SK-N-DZ (cell line): ENCODE measurements at places on chromosomes 2 and 18.
A peak's percentile ranks its signal among the peaks of the same experiment; 100 is the strongest.

DNA sequence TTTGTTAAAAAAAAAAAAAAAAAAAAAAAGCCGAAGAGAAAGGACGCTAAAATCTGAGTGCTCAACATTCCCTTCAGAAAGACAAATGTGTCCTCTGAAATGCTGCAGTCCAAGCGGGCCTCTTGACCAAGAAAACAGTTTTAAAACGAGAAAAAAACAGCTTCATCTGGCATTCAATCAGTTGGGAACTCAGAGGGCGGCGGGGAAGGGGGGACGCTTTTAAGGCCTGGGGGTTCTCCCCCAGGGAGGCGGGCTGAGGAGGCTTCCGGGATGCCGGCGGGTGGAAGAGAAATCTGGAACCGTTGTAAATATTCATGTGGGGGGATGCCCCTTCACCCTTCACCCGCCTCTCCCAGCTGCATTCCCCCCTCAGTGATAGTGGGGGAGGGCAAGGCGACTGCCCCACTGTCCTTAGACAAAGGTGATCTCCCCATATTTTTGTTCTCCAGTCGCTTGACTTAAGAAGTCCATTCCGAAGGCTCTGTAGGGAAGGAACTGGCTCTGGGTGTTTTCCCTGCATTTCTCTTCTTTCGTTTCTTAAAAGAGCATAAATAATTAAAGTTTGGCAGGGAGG, 3.3 kb upstream of the HOXD11 start:
- DNase-seq, result no peak

GRCh38 chr2:152385650-152386049, 50.7 kb downstream of the FMNL2 start:
- no peak for DNase-seq

GRCh38 chr2:161139098-161139987, 20.9 kb upstream of the TANK start:
- DNase-seq, result no peak

DNA sequence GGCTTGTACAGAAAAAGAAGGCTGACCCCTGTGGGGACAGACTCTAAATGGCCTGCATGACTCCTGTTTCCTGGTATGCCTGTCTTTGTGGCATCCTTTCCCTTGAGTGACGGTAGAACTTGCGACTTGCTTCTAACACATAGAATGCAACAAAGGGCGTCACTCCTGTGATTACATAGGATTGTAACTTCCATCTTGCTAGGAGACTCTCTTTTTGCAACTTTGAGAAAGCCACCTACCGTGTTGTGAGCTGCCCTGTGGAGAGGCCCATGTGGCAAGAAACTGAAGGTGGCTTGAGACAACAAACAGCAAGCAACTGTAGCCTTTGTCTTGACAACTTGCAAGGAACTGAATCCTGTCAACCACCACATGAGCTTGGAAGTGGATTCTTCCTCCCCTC, 46.5 kb downstream of the THNSL2 start:
- DNase-seq, result no peak

DNA sequence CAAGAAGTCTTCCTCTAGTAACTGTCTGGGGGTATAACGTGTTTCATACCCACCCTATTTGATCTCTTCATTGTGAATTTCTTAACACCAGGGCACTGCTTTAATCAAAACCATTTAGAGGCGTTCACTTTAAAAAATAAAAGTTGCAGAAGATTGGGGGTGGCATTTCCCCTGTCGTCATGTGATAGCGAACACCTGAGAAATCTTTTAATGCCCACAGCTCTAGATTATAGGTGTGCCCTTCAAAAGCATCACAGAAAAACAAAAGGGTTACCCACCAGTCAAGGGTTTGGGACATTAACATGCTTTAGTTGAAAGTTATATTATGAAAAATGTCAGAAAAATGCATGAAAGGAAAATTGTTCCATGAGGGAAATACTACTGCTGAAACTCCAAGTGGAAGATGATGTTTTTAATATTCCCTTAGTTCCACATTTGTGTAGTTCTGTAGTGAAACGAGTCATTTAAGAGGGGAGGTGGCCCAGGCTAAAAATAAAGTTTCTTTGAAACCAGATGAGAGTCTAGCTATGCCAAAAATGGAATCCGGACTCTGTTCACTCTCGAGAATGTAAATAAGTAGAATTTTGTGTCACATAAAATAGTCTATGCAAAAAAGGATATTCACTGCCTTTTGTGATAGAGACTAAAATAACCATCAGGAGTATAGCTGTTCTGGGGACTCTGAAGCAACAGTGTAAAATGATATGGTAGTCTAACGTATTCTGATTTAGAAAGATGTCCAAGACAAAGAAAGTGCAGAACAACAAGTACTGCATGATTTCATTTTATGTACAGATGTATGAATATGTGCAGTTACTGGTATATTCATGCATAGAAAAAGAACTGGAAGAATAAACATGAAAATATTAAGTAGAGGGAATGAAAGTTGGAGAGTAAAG, 95.3 kb downstream of the TMEM247 start:
- no peak for DNase-seq

- peak; percentile 53 for DNase-seq
Observed at GRCh38 chr2:144452169-144452988, 67.5 kb downstream of the ZEB2 start.

DNA sequence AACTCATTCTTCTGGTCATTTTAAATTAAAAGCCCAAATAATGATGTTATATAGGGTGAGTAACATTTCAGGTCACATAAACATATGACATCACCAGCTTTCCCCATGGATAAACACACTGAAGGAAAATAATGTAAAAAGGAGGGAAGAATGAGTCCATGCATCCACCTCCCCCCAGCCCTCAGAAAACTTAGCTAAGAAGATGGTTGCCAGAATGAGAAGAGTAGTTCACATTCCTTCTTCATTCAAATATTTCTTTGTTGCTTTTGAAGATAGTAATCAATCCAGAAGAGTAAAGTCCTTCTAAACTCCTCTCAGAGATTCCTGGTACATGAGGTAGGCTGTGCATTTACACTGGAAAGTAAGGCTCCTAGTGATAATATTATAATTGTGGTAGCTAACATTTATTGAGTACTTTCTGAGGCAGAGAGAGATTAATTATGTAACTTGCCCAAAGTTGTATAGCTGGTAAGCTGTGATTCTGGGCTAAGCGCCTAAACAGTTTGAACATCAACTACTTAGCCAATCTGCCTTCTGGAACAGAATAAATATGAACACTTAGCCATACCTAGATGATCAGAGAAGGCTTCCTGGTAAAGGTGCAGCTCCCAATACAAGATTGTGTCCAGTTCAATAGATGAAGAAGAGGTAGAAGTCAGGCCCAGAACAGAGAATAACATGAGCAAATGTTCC, 256.7 kb upstream of the FN1 start:
- no peak for DNase-seq

GRCh38 chr2:154794406-154794805, 95.9 kb downstream of the KCNJ3 start:
- DNase-seq, result no peak

- DNase-seq, result no peak
Observed at GRCh38 chr2:11008773-11009172, 97.0 kb downstream of the KCNF1 start.

- DNase-seq, result no peak
Observed at GRCh38 chr2:141501752-141502151, 629.1 kb downstream of the LRP1B start.

- DNase-seq, result no peak
Observed at GRCh38 chr2:212711856-212712255, 173.3 kb upstream of the ERBB4 start.

DNA sequence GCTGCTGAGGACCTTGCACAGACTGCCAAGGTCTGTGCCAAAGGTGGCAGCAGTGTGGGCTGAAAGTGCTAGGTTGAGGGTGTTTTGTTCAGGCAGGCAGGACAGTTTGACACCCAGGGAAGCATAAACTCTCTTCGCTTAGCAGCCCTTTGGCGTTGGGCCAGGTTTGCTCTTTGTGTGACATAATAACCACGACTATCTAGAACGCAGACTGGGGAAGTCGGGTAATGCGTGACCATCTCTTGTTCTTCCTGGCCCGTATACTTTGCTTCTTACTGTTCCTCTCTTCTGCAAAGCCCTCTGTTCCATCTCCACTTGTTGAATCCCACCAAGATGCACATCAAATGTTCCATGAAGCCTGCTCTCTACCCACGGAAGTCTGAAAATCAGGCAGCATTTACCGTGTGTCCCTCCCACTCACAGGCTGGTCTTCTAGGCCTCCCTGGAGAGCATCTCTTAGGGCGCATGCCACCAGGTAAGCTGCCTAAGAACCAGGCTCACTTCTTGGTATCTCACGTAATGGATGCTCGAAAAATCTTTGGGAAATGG, 96.7 kb upstream of the LMAN1 start:
- no peak for DNase-seq

- peak; percentile 32 for DNase-seq
Observed at GRCh38 chr18:74310411-74310810, 5.2 kb upstream of the C18orf63 start.

DNA sequence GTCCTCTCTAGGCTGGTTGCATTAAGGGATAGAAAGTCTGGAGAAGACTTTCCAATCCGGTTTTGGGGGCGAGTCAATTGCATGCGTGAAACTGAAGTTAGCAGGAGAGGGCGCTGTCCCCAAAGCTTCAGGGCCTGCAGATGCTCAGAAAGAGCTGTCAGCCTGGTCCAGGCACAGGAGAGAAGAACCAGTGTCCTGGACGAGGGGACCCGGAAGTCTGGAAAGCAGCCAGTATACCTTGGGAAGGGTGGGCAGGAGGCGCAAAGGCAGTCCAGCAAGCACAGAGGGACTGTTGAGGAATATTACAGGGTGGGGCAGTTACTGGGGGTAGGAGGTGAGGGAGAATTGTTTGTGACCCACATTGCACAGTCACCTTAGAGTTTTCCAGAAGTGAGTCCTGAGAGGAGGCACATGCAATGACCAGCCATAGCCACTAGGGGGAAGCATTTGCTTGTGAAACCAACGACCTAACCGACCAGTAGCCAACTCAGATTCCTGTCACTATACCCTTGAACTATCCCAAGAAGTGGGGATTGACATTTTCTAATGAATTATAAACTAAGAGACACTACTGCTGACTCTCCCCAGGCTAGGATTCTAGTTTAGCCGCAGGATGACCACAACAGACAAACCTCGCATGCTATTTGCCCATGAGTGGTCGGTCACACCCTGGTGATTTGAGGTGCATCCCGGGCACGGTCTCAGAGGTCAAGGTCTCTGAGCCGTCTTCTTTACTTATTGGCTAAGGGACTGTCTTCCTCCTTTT, 172.8 kb downstream of the RDH14 start:
- peak; percentile 67 for DNase-seq

DNA sequence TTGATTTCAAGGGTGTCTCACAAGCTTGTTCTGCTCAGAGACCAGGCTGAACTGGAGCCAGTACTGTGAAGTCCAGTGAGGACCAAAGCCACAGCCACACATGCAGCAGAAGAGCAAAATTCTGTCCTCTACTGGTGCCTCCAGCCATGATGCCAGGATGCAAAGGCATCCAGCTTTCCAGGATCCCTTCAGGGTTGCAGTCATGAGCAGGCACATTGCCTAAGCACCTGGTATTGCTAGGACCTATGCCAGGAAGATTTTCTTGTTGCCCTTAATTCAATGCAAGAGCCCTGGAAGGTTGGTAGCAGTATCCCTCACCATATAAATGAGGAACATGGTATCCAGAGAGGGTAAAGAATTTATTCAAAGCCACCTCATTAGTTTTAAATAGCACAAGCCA, 78.9 kb upstream of the CYRIA start:
- no peak for DNase-seq

- peak; percentile 98 for DNase-seq
Observed at GRCh38 chr2:45009303-45009927, at the start of gene SIX2. SIX2 (minus strand) TSS chr2:45009452; CDS start chr2:45009110, 342 bp downstream.

DNA sequence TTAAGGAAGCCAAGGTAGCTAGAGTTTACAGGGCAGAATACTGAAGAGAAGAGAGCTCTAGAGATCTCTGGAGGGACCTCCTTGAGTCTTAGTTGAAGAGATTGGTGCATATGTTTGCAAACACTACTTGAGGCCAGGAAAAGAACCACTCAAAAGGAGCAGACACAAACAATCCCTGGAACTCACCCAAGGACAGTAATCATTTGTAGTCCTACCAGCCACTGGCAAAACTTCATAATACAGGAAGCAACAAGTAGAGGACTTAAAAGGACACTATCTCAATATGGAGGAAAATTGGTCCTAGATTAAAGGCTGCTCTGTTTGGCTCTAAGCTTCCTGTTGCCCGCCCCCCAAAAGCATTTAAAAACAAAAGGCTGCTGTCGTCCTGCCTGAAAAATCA, 46.9 kb upstream of the UBXN4 start:
- no peak for DNase-seq

GRCh38 chr2:224751996-224752698, 36.0 kb upstream of the CCDC195 start:
- no peak for DNase-seq

GRCh38 chr2:236179236-236180075, 11.3 kb upstream of the GBX2 start:
- peak; percentile 59 for DNase-seq

DNA sequence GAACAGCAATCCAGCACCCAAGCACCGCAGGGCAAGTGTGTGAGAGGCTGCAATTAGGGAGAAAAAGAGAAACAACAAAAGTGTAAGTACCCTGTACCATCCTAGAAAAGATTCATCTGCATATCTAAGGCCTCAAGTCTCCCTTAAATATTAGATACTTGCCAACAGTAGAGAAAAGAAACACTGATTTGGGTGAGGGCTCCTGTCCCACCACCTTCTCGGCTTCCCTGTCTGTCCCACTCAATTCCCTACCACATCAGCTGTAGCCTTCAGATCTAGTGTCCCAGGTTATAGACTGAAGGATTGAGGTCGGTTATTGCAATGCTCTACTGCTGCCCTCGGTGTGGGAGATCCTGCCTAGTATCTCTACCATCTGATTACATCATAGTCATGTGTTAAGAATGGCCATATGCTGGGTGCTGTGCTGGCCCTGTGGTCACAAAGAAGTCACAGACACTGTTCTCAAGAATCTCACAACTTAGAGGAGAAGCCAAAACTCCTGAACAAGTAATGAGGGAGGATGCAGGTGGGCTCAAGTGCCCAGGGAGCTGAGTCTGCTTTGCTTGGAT, 2.5 kb downstream of the RAX start:
- DNase-seq, result peak; percentile 27

GRCh38 chr2:120817956-120818325, 82.3 kb downstream of the GLI2 start:
- DNase-seq, result no peak

- peak; percentile 18 for DNase-seq
Observed at GRCh38 chr2:206230060-206230762, 44.3 kb upstream of the ZDBF2 start.

- no peak for DNase-seq
Observed at GRCh38 chr18:58793361-58793760, 71.3 kb upstream of the ZNF532 start.

GRCh38 chr2:122808286-122808969, 1053.0 kb downstream of the TSN start:
- no peak for DNase-seq

- no peak for DNase-seq
Observed at GRCh38 chr2:198077477-198077876, 273.1 kb downstream of the PLCL1 start.

DNA sequence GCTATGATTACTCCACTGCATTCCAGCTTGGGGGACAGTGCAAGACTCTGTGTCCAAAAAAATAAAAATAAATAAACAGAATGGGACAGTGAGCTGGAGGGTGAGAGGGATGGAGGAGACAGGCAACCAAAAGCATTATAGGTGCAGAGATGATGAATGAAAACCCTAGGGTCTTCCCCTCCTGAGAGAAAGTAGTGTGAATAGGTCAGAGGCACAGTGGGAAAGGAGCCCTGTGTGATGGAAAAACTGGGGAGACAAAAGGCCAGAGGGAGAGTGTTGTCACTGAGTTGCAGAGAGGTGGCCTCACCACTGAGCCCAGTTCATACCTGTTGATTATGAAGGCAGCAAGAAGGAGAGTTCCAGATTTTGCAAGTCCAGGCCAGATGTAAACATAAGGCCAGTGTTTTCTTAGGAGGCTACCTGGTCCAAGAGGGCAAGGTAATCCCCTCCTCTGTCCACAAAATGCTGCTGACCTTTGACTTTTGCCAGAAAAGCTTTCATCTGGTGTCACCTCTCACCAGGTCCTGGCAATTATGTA, 17.6 kb upstream of the AGFG1 start:
- no peak for DNase-seq
